ENCODE measurements at places on chromosomes 5 and 9.

- DNase-seq = no peak
These were observed 72.9 kb downstream of the ANGPTL2 start for GRCh38 chr9:127049581-127049980.

- DNase-seq = no peak
These were observed 36.5 kb downstream of the KIF2A start for GRCh38 chr5:62342476-62342837.

GRCh38 chr5:172005708-172006320 is 624 bp downstream of the FBXW11 start:
- peak; percentile 34 for DNase-seq

DNA sequence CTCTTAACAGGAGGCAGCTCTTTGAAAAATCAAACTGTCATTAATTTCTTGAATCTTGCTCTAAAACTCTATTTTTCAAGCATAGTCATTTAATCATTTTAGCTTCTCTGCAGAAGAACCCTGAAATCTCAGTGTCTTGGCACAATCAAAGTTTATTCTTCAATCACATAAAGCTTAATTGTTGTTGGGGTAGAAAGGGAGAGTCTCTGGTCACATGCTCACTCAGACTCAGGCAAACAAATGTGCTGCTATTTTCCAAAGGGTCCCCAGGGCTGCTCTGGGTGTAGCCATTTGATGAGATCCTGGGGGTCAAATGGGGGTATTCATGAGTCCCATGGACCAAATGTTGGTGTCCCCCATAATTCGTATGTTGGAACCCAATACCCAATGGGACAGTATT is 114.8 kb downstream of the MSX2 start:
- no peak for DNase-seq

GRCh38 chr9:95249986-95250385 is 67.5 kb downstream of the FANCC start:
- DNase-seq = no peak

- no peak for DNase-seq
These were observed 1748.2 kb downstream of the EFNA5 start for GRCh38 chr5:105922574-105922973.

- DNase-seq = no peak
These were observed 117.0 kb downstream of the GLIS3 start for GRCh38 chr9:4182831-4183230.

- no peak for DNase-seq
These were observed 14.3 kb downstream of the CDC42SE2 start for GRCh38 chr5:131277875-131278740.

DNA sequence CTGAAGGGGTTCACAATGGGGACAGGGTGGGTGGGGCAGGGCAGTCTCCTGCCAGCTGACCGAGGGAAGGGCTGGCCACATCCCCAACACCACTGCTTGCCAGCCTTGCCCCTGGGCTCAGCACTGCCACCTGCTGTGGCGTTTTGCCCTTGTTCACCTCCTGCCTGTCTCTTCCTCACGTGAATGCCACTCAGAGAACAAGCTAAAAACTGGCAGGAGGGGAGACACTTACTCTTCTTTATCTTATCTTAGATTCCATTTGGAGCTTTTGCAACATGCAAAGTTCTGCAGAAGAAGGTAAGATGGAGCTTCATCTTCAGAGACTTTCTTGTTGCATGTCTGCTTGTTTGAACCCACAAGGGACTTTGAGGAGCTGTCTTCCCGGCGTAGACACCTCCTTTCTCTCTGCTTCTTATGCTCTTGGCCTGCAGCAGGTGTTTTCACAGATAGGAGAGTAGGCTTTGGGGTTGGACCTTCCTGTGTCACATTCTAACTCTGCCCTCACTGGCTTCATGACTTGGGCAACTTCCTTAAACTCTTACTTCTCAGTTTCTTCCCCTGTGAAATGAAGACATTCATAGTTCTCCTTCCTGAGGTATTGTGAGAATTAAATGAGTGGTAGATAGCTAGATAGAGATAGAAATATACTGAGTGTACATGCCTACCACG is 4.1 kb downstream of the LRSAM1 start:
- peak; percentile 86 for DNase-seq

DNA sequence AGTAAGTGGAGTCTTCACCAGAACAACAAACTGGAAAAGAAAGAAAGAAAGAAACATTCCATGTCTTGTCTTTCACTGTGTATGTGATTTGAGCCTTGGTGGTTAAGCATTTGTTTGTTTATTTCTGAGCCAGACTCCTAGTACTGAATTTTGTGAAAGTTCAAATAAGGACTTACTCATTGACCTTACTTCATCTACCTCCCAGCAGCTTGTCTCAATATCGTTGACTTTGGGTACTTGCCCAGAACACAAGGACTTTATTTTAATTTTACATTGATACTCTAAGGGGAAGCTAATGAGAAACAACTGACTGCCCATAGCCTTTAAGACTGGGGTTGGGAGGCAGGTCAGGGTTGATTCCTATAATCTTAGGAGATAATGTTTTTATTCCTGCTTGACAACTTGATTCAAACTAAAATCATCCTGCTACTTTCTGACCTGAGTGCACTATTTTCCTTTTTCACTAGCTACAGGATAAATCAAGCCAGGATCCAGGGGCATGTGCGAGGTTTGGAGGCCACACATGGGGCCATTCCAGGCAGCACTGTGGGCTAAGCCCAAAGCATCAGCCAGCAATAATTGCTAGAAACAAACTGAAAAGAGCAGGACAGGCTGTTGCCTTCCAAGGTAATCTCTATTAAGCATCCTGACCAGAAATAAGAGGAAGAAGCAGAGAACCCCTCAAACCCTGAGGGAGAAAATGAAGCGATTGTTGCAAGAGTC is 138.9 kb upstream of the RUSC2 start:
- DNase-seq = no peak

Data from KBM-7 (cell line).